Cerebellar nuclear complex (tissue), 1 donor: ENCODE measurements at places on chromosomes 13 and 19.

- DNase-seq: no peak
Observed at GRCh38 chr13:102977471-102977870, 88.7 kb downstream of the SLC10A2 start.

GRCh38 chr13:65011378-65011777 is 2218.8 kb downstream of the PCDH9 start:
- DNase-seq: no peak

- DNase-seq: no peak
Observed at GRCh38 chr13:26423629-26424028, 133.9 kb upstream of the WASF3 start.

DNA sequence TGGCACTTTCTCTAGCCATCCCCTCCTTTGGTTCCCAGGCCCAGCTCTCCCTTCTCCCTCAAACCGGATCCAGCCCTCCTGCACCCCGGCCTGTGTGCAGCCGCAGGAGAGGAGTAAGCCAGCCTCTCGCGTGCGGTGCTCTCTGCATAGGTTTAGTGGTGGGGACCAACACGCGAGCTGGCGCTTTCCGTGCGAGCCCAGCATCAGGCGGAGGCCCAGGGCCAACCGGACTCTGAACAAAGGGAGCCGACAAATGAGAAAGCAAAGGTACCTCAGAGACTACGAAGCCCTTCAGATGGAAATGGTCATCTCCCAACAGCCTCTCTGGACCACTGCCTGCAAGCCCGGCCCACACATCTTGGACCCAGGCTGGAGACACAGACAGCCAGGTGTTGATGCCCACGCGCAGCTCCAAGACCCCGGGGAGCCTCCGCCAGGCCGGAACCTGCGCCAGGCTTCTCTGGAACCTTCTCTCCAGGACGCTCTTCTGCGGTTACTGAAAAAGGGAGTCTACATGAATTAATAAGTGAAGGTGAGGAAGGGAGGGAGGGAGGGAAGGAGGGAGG is 16.5 kb upstream of the LATS2 start:
- no peak for DNase-seq

DNA sequence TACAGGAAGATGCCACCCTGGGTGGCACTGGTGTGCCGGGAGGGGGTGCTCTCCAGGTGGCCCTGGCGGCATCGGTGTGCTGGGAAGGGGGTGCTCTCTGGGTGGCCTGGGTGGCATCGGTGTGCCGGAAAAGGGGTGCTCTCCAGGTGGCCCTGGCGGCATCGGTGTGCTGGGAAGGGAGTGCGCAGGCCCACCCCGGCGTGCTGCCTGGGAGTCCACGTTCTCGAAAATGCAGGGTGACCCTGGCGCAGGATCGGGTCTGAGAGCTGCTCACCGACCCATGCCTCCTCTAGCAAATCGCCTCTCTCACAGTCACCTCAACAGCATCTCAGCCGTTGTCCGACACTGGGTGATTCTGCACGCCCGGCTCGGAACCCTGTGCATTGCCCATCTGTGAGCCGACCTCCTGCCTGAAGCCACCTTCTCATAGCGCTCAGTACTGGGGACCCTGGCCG is 36.4 kb downstream of the RASA3 start:
- no peak for DNase-seq

DNA sequence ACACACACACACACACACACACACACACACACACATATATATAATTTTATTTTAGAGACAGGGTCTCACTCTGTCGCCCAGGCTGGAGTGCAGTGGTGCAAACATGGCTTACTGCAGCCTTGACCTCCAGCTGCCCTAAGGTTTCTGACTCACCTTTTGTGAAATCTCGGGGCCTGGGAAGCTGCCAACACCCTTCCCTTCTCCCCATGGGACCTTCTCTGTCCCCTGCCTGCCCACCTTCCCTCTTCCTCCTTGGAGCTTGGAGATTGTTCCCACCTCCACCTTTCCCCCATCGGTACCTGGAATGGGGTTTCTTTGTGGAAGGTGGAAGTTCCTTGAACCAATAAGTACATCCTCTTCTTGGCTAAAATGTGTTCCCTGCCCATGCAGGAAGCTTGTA is 6.3 kb downstream of the ARRDC5 start:
- DNase-seq: no peak

DNA sequence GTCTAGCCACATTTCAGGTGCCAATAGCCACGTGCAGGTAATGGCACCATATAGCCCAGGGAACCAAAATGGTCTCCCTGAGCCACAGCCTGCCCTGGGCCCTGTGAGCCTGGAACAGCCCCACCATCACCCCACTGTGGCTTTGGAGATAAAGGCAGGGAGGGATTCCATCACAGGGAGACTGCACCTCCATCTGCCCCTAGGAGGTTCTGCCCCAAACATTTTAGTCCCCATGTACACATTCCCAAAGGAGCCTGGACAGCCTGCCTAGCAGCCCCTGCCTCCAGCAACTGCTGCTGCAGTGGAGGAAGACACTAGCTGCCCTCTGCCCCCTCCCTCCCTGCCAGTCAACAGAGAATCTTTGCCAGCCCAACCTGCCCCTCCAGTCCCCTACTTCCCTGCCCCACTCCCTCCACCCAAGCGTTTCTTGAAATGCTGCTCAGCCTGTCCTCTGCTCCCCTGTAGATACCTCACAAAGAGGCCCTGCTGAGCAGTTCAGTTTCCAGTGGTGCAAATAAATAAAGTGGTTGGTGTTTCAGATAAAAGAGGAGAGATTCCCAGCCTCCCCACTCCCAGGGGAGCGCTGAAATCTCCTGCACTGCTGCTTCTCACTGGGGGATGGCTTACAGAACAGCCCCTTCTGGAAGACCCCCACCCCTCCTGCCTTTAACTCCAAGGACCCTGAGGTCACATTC is 921.8 kb downstream of the UQCRFS1 start:
- DNase-seq: no peak

DNA sequence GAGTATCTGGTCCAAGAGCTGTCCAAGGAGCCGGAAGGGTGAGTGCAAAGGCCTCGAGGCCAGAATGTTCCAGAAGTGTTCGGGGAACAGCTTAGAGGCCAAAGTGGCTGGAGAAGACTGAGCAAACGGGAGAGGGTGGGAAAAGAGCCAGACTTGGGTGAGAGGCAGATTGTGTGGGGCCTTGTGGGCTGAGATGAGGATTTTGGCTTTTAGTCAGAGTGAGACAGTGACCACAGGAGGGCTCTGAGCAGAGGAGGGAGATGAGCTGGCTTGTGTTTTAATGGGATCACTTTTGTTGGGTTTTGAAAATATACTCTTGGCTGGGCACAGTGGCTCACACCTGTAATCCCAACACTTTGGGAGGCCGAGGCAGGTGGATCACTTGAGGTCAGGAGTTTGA is 5.6 kb downstream of the NANOS2 start:
- DNase-seq: no peak

GRCh38 chr19:29006057-29006735 is 206.8 kb downstream of the UQCRFS1 start:
- no peak for DNase-seq

- DNase-seq: no peak
Observed at GRCh38 chr13:113402471-113403254, 38.7 kb upstream of the GRTP1 start.

- no peak for DNase-seq
Observed at GRCh38 chr13:94967183-94968039, 255.1 kb upstream of the SOX21 start.

GRCh38 chr13:23806874-23807526 is 82.2 kb downstream of the MIPEP start:
- DNase-seq: no peak

DNA sequence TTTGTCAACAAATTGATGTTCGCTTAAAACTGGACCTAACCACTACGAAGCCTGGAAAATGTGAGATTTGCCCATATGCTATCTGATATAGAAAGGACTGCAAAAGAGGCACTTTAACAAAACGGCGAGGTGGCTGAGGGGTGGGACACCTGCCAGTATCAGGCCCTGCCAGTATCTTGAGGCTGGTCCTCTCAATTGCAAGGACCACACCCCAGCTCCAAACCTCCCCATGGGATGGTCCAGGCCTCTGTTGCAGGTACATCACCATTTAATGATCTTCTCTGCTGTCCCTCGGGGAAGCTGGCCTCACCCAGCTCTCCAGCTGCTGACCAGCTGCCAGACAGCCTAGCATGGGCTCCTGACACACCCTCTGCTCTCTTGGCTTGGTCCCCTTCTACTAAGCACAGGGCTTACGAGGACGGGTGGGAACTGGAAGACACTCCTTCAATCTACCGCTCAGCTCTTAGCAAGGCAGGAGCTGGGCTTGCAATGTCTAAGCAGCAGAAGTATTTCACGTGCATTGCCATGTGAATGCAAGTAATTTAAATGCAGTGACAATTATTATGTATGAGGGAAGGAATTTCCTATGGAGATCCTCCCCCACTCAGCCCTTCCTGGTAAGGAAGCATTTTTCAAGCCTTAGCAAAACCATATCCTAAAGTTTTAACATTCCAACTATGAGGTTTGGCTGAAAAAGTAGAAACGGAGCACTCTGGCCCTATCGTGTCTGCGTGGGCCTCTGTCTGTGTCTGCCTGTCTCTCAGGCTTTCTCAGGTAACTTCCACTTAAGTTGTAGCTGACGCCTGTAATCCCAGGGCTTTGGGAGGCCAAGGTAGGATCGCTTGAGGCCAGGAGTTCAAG is 63.9 kb downstream of the LATS2 start:
- no peak for DNase-seq
